ENCODE measurements at places on chromosomes 11 and 22.

DNA sequence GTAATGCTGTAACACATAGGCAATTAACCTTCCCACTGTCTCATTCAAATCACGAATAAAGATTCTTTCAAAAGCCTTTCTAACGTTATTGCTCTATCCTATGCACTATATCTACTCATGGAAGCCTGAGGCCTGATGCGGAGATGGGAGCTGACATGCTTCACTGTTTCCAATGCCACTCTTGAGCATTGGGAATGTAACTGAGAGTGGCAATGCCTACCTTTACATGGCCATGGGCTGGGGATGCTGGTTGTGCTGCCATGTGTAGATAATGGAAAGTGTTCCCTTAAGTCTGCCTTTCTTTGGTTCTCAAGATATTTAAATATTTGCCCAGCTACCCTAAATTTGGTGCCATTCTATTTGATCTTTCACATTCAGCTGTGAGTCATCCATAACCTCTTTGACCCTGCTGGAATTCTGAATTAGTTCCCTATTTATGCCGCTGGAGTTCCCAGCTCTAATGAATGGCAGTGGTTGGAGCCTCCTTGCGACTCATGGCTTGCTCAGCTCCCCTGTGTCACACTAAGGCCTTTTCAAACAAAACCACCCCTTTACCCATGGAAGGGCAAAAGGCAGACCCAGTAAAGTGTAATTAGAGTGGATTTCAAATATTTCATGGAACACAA lies 21.4 kb upstream of the DKK3 start:
- H3K4me3 ChIP-seq: no peak overlapping the region
- peaks cover 15% of the 10 kb centered on the region for H3K4me1 ChIP-seq
- H3K27ac ChIP-seq: no peak overlapping the region

DNA sequence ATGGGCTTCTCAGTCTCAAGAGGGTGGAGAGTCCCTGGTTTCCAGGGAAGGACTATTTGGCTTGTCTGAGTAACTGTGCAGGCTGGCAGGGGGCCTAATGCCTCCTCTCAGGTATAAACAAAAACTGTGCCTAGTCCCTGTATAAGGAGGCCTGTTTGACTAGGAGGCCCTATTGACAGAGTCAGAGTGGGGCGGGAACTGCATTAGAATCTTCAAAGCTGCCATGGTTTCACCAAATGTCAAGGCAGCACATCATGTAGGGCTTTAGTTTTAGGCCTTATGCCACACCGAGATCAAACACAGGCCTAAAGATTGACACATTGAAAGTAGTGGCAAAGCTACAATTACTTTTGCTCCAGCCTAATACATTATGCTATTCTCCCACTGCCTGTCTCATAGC lies 611.5 kb upstream of the B3GAT1 start:
- no peak for DNase-seq
- H3K4me1 ChIP-seq: no peaks in the 10 kb centered on the region
- H3K27me3 ChIP-seq: no peaks in the 10 kb centered on the region
- H3K27ac ChIP-seq: no peak overlapping the region
- H3K36me3 ChIP-seq: no peaks in the 10 kb centered on the region

DNA sequence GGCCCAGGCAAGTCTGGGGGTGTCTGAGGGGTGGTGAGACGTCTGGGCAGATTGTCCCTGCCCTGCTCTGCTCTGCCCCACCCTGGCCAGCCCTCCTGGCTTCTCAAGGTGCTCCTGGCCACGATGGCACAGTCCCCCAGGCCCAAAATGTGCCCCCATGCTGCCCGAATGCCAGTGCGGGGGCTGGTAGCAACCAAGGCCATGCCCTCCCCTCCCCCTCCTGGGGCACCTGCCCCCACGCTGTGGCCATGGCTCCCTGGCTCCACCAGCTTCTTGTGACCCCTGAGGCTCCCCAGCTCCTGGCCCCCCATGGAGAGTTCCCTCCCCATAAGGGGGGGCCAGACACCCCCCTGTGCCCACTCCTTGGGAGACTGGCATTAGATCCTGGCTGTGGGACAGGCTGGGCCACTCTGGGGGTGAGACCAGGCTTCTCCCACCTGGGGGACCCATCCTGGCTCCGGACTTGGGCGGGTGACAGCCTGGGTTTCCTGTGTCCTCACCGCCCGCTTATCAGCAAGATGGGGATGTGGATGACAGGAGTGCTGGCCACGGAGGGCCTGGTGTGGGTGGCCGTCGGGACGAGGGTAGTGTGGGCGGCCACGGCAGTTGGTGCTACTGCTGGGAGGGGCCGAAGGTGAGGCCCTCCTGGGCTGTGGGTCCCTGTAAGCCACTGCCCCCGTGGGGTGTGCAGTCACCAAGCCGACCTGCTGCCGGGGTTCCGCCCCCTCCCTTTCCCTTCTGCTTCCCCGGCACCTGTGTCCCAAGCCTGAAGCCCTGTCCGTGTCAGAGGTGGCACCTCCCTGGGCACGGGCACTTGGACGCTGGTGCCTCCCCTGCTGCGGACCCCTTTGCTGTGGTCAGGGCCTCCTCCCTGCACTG lies 15.9 kb upstream of the MUC6 start:
- no peak overlapping the region for H3K27ac ChIP-seq
- no peaks in the 10 kb centered on the region for H3K36me3 ChIP-seq
- peak; percentile 34 for DNase-seq
- H3K4me1 ChIP-seq: no peaks in the 10 kb centered on the region
- no peaks in the 10 kb centered on the region for H3K27me3 ChIP-seq

DNA sequence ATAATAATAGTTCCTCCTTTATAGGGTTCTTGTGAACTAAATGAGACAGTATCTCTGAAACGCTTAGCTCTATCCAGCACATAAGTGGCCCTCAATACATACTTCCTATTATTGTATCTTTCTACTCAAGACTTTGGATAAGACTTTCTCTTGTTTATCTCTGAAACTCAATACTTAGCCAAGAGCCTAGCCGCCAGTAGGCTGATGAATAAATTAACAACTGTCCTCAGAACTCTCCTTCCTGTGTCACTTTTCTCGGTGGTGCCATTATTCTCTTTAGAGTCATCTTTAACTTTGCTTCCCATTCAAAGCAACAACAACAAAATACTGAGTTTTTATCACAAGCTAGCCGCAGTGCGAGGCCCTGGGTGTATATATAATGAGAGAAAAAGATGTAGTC lies 86.9 kb downstream of the FAM83F start:
- no peak for DNase-seq
- H3K27me3 ChIP-seq: no peaks in the 10 kb centered on the region
- no peak overlapping the region for H3K27ac ChIP-seq
- no peaks in the 10 kb centered on the region for H3K36me3 ChIP-seq
- no peaks in the 10 kb centered on the region for H3K4me1 ChIP-seq

- no peak overlapping the region for H3K4me3 ChIP-seq
- no peak for DNase-seq
- H3K36me3 ChIP-seq: no peaks in the 10 kb centered on the region
- no peaks in the 10 kb centered on the region for H3K27me3 ChIP-seq
- no peaks in the 10 kb centered on the region for H3K4me1 ChIP-seq
These were observed 336.8 kb downstream of the GUCY1A2 start for GRCh38 chr11:106681435-106681834.

DNA sequence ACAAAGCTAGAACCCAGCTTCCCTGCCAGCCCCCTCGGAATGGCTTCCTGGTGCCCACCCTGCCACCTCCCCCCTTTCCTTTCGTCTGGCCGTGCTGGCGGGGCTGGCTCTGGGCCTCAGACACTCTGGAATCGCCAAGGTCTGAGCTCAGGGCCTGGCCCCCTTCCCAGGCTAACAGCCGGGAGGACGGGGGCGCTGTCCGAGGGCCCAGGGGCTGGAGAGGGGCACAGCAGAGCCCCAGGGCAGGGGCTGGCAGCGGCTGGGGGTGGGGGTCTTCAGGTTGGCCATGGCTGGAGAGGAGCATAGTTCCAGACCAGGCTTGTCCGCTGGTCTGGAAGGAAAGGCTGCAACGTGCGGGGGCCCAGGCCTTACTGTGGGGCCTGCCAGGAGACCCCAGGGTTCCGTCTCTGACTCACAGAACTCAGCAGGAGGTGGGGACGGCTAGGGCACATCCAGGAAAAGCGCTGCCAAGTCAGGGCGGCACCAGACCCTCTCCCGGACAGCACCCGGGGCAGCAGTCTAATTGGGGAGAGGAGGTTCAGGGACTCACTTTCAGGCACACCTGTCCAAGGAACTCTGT lies 861 bp upstream of the LTBP3 start:
- H3K4me3 ChIP-seq: peak overlapping the region; percentile 85
- peak overlapping the region; percentile 97 for H3K27ac ChIP-seq
- H3K36me3 ChIP-seq: no peaks in the 10 kb centered on the region
- H3K4me1 ChIP-seq: peaks cover 53% of the 10 kb centered on the region

GRCh38 chr11:72955466-72955865 lies 141.3 kb downstream of the ATG16L2 start:
- H3K36me3 ChIP-seq: no peaks in the 10 kb centered on the region
- no peaks in the 10 kb centered on the region for H3K4me1 ChIP-seq
- H3K4me3 ChIP-seq: no peak overlapping the region
- no peak overlapping the region for H3K27ac ChIP-seq
- H3K27me3 ChIP-seq: no peaks in the 10 kb centered on the region

- no peaks in the 10 kb centered on the region for H3K36me3 ChIP-seq
- H3K27me3 ChIP-seq: no peaks in the 10 kb centered on the region
- H3K4me3 ChIP-seq: no peak overlapping the region
- no peaks in the 10 kb centered on the region for H3K4me1 ChIP-seq
These were observed 846.6 kb upstream of the ANO3 start for GRCh38 chr11:25485315-25485714.

All from SK-N-SH (cell line).